ENCODE measurements at places on chromosomes 7 and 10.
A peak's percentile ranks its signal among the peaks of the same experiment; 100 is the strongest.

- DNase-seq: no peak
Observed at GRCh38 chr10:11603741-11604140, 7.7 kb downstream of the USP6NL start.

- DNase-seq: no peak
Observed at GRCh38 chr7:37714606-37715005, 31.0 kb downstream of the GPR141 start.

GRCh38 chr7:94410413-94411187, 15.9 kb downstream of the COL1A2 start:
- DNase-seq: no peak

DNA sequence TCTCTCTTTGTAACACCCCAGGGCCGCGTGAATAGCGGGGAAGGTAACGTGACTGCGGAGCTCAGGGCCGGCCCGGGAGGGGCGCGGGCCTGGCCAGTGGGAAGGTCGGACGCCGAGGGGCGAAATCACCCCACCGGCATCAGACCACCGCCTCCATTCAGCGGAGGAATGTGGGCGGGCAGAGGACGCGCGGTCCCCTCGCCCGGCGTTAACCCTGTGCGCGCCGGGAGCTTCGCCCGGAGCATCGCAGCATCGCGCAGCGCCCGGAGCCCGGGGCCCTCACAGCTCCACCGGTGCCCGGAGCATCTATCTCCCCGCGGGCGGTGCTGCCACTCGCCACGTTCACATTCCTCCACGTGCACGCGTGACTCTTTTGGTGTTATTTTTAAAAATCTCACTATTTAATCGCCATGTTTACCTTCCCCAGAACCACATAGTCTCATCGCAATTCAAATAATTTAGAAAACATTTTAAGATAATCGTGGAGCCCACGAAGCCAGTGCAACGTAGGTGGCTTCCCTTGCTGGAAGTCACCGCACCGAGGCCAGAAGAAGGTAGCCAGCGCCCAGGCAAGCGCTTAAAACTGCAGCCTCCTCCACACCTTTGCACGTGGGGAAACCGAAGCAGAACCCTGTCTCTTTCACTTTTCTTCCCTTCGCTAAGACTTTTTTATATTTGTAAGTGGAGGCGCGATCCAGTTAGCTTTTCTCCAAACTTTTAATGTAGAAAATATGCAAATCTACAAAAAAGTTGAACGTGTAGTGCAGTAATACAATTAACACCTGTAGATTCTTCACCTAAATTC, 21.8 kb downstream of the FGFBP3 start:
- DNase-seq: peak; percentile 78
